ENCODE measurements at places on chromosomes 13 and 19. TPM values are rescaled to one million over a fixed set of nuclear protein-coding genes. Genes with fewer than 3 reads are reported as not detected.

The GPR18 gene
- not detected for total RNA-seq

GRCh38 chr13:107459430-107459829 is 755.9 kb downstream of the LIG4 start:
- no peak for DNase-seq

The SMAD9 gene
- total RNA-seq = 24.5 TPM

DNA sequence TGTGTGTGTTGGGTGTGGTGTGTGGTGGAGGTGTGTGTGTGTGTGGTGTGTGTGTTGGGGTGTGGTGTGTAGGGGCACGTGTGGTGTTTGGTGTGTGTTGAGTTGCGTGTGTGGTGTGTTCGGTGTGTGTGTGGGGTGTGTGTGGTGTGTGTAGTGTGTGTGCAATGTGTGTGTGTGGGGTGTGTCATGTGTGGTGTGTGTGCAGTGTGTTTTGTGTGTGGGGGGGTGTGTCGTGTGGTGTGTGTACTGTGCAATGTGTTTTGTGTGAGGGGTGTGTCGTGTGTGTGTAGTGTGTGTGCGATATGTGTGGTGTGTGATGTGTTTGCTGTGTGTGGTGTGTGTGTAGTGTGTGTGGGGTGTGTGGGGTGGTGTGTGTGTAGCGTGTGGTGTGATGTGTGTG is 6.0 kb upstream of the KPTN start:
- DNase-seq = no peak

The MKNK2 gene
- 228 TPM for total RNA-seq

The GRK1 gene
- not detected for total RNA-seq

The ZNF254 gene
- 6.0 TPM for total RNA-seq

The WDR88 gene
- total RNA-seq = not detected

The CNN1 gene
- 477 TPM for total RNA-seq

The FCER2 gene
- not detected for total RNA-seq

DNA sequence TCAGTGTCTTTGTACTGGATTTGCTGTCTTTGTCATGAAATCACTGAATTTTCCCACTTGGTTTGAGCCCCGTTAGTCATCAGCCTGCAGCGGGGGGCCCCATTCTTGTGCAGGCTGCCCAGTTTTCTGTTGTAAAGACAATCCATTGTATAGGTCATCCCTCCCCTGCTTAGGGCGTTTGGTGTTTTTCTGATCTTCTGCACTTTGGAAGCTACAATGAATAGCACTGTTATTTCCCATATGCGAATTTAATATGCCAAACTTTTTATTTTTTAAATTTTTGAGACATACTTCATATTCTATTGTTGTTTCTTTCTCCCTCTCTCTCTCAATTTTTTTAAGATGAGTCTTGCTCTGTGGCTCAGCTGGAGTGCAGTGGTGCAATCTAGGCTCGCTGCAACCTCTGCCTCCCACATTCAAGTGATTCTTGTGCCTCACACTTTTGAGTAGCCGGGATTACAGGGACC is 9.0 kb downstream of the SLC27A1 start:
- no peak for DNase-seq

The TLE6 gene
- total RNA-seq = not detected

- no peak for DNase-seq
Measured at GRCh38 chr13:45162194-45162593, 38.7 kb downstream of the KCTD4 start.

GRCh38 chr13:106384516-106384915 is 150.9 kb downstream of the EFNB2 start:
- no peak for DNase-seq

The PLPPR3 gene
- total RNA-seq = not detected

DNA sequence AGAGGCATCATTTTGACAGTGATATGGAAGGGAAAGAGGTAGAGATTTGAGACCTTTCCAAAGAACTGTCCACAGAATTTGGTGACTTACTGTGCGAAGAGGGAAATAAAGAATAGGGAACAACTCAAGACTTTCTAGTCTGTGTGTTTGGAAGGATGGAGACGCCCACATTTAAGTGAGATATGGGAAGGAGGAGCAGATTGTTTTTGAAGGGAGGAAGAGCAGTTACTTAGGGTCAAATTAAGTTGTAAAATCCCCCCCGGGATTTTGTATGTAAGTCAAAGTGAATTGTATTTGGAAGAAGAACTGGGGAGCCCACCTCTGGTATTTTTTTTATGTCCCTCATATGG is 1.2 kb downstream of the USPL1 start:
- DNase-seq = no peak

The ZNF222 gene
- 0.43 TPM for total RNA-seq

GRCh38 chr13:35603593-35604285 is 127.2 kb upstream of the MAB21L1 start:
- no peak for DNase-seq

- DNase-seq = no peak
Measured at GRCh38 chr13:72565893-72566292, 161.5 kb downstream of the MZT1 start.

- no peak for DNase-seq
Measured at GRCh38 chr19:11400798-11401197, 16.7 kb upstream of the EPOR start.

DNA sequence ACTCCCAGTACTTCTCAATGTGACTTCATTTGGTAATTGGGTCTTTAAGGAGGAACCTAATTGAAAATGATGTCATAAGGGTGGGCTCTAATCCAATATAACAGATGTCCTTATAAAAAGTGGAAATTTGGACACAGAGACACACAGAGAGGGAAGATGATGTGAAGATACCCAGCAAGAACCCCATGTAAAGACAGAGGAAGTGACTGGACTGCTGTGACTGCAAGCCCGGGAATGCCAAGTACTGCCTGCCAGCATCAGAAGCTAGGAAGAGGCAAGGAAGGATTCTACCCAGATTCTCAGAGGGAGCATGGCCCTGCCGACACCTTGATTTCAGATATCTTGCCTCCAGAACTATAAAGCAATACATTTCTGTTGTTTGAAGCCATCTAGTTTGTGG is 239.3 kb downstream of the KCTD12 start:
- DNase-seq = no peak

GRCh38 chr19:38932425-38933179 is 1.9 kb downstream of the MRPS12 start:
- DNase-seq = no peak

DNA sequence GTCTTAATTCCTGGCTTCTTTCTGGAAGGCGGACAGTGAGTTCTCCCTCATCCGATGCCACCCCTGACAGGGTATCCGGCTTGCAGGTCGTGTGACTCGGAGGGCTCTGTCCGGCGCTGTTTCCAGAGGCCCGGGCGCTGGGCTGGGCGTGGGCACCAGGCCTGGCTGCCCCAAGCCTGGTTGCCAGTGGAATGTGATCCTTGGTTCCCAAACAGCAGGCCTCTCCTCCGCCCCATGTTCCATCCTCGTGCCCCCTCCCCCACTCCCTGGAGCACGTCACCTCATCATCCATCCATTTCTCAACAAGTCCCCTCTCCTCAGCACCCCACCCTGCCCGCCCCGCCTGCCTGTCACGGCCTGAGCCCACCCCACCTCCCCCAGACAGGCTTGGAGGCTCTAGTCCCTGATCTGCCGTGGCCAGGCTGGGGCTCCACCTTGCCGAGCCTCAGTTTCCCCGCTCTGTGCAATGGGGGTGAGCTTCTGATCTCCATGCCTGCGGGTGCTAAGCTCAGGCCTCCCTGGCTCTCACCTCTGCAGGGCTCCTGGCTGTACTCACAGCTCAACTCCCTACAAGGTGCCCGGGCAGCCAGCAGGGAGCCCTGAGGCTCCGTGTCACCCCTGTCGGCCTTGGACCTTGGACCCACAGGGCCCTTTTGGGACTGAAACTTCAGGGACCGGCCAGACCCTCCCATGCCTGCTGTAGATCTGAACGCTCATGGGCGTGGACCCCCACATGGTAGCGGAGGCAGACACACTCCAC is 2.3 kb downstream of the TBXA2R start:
- peak; percentile 23 for DNase-seq

GRCh38 chr13:77460195-77460594 is 75.3 kb upstream of the SCEL start:
- DNase-seq = peak; percentile 77

The EID2B gene
- not detected for total RNA-seq

The AP2S1 gene
- total RNA-seq = 96.6 TPM

DNA sequence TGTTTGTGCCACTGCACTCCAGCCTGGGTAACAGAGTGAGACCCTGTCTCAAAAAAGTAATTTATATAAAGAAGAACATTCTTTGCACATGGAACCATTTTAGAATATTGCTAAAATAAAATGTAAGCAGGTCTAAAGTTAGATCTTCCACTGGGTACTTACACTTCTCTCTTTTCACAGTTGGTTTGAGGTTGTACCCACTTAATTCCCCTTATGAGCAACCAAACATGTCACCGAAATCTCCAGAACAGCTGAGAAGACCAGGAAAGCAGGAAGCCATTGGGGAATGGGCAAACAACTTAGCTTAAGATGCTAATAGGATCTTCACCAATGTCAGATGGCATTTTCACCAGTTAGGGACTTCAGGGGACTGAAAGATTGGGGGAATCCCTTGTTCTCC is 18.8 kb downstream of the NLRP4 start:
- no peak for DNase-seq

DNA sequence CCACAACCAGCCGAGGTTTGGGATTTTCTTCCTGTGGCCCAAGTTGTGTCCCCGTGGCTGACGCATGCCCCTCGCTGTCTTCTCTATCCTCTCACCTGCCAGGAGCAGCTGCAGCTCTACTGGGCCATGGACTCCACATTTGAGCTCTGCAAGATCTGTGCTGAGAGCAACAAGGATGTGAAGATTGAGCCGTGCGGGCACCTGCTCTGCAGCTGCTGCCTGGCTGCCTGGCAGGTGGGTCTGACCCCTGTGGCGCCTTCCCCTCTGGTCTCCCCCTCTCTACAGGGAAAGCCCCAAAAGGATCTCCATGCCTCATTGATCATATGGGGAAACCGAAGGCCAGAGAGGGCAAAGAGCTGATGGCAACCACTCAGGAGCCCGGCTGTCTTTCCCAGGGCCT is 14.6 kb downstream of the CBLC start:
- no peak for DNase-seq

- no peak for DNase-seq
Measured at GRCh38 chr13:109255141-109255856, 531.1 kb downstream of the IRS2 start.

The RETN gene
- not detected for total RNA-seq

The PSG7 gene
- total RNA-seq = not detected

DNA sequence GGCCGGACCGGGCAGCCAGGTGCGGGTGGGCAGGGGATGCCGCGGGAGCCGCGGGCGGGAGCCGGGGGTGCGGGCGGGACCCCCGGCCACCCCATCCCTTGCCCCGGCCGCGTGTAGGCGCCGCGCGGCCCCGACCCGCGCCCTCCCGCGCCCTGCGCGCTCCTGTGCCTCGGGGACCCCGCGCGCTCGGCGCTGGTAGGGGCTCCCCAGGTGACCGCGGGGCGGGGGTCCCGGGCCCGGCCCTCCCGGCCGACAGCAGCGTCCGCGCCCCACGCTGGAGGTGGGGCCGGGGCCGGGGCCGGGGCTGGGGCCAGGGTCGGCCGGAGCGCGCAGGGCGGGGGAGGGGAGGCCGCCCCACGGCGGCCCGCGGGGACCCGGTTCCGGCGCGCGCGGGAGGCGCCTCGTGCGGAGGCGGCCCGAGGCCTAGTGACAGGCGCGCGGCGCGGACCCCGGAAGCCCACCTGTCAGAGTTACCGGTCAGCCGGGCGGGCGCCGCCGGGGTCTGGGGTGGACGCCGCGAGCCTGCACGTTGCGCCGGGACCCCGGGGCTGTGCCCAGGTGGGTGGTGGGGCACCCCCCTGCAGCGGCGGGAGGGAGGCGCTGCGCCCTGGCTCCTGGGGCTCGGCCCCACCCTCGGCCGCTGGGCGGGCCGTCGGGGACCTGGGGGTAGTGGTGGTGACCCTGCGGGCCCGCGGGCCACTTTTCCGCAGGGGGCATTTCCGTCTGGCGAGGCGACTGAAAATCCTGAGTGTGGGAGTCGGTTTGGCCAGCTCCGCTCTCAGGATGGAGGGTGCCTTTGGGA is 518 bp downstream of the TFDP1 start:
- peak; percentile 62 for DNase-seq

DNA sequence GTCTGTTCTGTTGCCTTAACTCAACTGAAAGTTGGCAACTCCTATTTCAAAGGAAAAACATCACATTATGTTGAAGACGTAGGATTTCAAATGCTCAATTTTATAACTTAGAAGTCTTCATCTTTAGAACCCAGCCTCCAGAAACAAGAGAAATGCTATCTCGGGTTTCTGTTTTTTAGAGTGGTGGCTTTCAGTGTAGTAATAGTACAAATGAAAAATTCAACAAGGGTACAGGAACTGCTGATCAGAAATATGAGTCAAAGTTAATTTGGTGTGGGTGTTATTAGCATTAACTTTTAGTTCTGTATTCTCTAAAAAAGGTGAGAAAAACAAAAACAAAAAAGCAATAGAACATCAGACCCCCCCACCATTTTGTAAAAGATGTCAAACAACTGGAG is 56.6 kb upstream of the FLT1 start:
- no peak for DNase-seq

GRCh38 chr19:10293637-10294367 is 4.0 kb downstream of the ICAM5 start:
- DNase-seq = no peak

GRCh38 chr13:25147638-25148401 is 24.3 kb downstream of the AMER2 start:
- no peak for DNase-seq

The KIR2DL1 gene
- not detected for total RNA-seq

DNA sequence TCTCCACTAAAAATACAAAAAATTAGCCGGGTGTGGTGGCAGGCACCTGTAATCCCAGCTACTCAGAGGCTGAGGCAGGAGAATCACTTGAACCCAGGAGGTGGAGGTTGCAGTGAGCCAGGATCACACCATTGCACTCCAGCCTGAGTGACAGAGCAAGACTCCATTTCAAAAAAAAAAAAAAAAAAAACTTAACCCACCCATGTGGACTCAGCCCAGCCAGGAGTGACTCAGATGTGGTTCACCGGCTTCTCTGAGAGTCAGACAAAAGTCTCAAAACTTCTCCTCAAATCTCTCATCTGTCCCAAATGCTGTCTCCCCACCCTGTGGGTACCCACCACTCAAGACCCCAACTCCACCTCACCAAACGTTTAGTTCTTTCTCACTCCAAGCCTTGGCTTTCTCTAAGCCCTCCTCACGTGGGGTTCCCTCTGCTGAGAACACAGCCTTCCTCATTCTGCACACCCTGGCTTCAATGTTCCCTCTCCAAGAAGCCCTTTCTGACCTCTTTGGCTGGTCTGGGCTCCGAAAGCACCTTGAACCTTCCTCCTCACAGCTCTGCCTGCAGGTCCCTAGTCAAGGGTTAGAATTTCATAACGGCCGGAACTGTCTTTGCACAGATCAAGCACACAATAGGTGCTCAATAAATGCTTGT is 11.1 kb upstream of the RAB3A start:
- no peak for DNase-seq

DNA sequence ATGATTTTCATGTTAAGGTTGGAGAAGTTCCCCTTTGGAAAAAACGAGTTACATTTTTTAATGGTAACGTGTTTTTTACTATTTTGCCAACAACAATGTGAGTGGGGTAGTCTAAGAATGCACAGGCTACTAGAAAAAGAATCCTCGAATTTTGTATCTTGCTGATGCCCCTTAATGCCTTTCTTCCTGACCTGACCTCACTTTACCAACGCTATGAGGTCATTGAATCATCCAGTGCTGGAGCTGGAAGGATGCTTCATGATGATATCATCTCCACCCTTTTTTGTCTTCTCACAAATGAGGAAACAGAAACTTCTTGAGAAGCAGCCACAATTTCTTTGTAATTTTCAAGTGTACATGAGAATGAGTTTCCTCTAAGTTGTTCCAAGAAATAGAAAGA is 8.2 kb upstream of the UBL3 start:
- no peak for DNase-seq

GRCh38 chr13:99307648-99308339 is 595 bp upstream of the GPR183 start:
- DNase-seq = peak; percentile 75

Measured in ascending aorta (tissue), 2 donors.